ENCODE measurements at places on chromosomes 13 and 19.

- peaks cover 9% of the 10 kb centered on the region for H3K27me3 ChIP-seq
- H3K4me1 ChIP-seq = no peaks in the 10 kb centered on the region
- H3K4me3 ChIP-seq = no peak overlapping the region
- no peak overlapping the region for H3K27ac ChIP-seq
These were observed 229.4 kb downstream of the ITGBL1 start for GRCh38 chr13:101681834-101682233.

DNA sequence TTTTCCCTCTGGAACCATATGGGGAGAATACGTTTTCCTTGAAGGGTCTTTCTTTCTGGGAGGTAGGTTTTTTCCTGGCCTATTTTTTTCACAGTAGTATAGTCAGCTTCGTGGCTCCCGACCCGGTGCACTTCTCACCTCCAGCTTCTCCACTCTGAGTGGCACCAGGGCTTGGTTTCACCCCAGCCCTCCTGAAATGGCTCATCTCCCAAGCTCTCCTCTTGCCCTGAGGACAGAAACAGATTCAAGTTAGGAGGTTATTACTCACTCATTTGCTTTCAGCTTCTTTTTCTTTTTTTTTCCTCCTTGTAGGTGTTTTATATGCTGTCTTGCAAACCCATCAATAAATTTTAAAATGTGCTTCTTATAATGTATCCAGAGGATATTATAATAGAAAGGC is 199.3 kb downstream of the RFC3 start:
- H3K27me3 ChIP-seq = peaks cover 10% of the 10 kb centered on the region
- no peak overlapping the region for H3K4me3 ChIP-seq
- no peaks in the 10 kb centered on the region for H3K4me1 ChIP-seq
- no peak overlapping the region for H3K27ac ChIP-seq

GRCh38 chr13:59259165-59260000 is 904.3 kb downstream of the DIAPH3 start:
- no peak overlapping the region for H3K4me3 ChIP-seq
- no peaks in the 10 kb centered on the region for H3K4me1 ChIP-seq
- DNase-seq = no peak
- H3K27ac ChIP-seq = no peak overlapping the region
- no peaks in the 10 kb centered on the region for H3K27me3 ChIP-seq
- no peaks in the 10 kb centered on the region for H3K36me3 ChIP-seq

DNA sequence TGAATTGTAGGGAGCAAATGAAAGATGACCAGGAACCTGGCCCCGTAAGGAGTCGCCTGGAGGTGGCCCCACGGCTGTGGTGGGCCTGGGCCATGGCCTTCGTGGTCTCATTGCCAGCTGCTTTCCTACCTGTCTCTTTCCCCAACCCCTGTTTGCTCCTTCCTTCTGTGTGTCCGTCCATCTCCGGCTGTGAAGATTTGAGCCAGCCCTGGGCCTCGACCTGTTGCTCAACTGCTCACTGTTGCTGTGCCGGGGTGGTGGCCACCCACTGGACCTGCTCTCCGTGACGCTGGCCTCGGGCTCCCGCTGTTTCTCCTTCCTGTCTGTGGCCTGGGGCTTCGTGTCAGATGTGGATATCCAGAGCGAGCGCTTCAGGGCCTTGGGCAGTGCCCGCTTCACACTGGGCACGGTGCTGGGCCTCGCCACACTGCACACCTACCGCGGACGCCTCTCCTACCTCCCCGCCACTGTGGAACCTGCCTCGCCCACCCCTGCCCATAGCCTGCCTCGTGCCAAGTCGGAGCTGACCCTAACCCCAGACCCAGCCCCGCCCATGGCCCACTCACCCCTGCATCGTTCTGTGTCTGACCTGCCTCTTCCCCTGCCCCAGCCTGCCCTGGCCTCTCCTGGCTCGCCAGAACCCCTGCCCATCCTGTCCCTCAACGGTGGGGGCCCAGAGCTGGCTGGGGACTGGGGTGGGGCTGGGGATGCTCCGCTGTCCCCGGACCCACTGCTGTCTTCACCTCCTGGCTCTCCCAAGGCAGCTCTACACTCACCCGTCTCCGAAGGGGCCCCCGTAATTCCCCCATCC is 8.5 kb downstream of the DBP start:
- peaks cover 7% of the 10 kb centered on the region for H3K36me3 ChIP-seq
- no peak overlapping the region for H3K4me3 ChIP-seq
- no peak overlapping the region for H3K27ac ChIP-seq
- DNase-seq = no peak
- no peaks in the 10 kb centered on the region for H3K27me3 ChIP-seq
- H3K4me1 ChIP-seq = peaks cover 40% of the 10 kb centered on the region

DNA sequence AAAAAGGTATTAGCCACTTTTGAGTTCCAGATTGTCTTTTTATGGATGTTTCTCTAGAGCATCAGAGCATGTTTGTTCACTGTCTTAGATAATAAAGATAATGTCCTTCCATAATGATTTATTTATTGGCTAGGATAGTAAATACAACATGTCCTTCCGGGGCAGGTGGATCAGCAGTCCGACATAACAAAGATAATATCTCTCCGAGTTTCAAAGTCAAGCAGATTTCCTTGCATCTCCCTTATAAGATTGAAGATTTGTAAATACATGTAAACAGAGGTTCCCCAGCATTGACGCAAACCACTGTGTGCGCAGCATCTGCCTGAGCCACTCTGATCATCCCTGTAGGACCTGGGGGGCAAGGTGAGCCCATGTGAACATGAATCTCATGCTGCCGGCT is 8.8 kb upstream of the KLK15 start:
- H3K36me3 ChIP-seq = no peaks in the 10 kb centered on the region
- peaks cover 27% of the 10 kb centered on the region for H3K27me3 ChIP-seq
- no peak for DNase-seq
- peaks cover 2% of the 10 kb centered on the region for H3K4me1 ChIP-seq
- H3K4me3 ChIP-seq = no peak overlapping the region

GRCh38 chr13:99955747-99956472 is 15.7 kb downstream of the ZIC5 start:
- peaks cover 13% of the 10 kb centered on the region for H3K4me1 ChIP-seq
- H3K27me3 ChIP-seq = peaks cover 91% of the 10 kb centered on the region
- H3K27ac ChIP-seq = no peak overlapping the region
- peaks cover 2% of the 10 kb centered on the region for H3K36me3 ChIP-seq
- H3K4me3 ChIP-seq = no peak overlapping the region

GRCh38 chr13:46345398-46345797 is 41.7 kb downstream of the RUBCNL start:
- peaks cover 14% of the 10 kb centered on the region for H3K4me1 ChIP-seq
- no peak for DNase-seq
- H3K27ac ChIP-seq = no peak overlapping the region
- H3K4me3 ChIP-seq = no peak overlapping the region
- peaks cover 1% of the 10 kb centered on the region for H3K36me3 ChIP-seq

DNA sequence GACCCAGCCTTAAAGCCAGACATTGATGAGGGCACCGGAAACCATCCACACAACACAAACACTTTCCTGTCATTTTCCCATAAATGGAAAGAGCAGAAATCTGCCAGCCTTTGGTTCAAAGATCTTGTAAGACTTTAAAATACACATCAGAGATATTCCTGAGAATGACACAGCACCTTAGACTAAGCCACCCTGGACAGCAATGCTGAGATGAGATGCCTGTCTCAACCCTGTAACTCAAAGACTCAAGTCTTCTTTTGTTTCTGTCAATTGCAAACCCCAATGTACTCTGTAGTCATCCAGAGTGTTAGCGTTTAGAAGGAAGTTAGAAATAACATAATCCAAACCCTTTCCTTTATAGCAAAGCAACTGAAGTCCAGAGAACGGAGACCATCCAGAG is 119.2 kb downstream of the CCNA1 start:
- no peak for DNase-seq
- H3K27ac ChIP-seq = no peak overlapping the region
- no peaks in the 10 kb centered on the region for H3K36me3 ChIP-seq
- no peak overlapping the region for H3K4me3 ChIP-seq
- no peaks in the 10 kb centered on the region for H3K27me3 ChIP-seq

DNA sequence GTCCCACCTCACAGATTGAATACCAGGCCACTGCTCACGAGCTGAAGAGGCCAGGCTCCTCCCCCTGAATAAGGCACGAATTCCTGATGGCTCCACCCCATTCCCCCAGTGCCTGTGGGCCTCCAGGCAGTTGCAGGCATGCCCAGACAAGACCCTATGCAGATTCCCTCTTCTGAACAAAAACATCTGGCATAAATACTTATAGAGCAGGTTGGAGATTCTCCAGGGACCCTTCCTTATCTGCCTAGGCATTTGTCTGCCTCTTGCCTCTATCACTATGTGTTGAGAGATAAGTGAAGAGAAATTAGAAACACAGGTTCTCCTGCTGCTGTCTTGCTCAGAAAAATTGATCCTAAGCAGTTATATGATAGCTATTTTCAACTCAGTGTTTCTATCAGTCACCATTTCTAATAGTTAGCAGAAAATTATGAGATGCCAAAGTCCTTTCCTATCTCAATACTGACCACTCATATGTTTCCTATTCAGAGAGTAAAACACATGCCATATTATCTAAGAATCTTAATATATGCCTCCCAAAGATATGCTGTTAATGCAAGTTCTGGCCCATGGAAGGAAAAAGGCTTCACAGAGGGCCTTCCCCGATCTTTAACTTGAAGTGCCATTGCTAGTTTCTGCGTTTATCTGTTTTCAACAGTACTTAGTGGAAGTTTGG is 364.0 kb downstream of the KCTD12 start:
- H3K4me3 ChIP-seq = no peak overlapping the region
- no peaks in the 10 kb centered on the region for H3K4me1 ChIP-seq
- H3K27me3 ChIP-seq = peaks cover 3% of the 10 kb centered on the region
- H3K27ac ChIP-seq = no peak overlapping the region

DNA sequence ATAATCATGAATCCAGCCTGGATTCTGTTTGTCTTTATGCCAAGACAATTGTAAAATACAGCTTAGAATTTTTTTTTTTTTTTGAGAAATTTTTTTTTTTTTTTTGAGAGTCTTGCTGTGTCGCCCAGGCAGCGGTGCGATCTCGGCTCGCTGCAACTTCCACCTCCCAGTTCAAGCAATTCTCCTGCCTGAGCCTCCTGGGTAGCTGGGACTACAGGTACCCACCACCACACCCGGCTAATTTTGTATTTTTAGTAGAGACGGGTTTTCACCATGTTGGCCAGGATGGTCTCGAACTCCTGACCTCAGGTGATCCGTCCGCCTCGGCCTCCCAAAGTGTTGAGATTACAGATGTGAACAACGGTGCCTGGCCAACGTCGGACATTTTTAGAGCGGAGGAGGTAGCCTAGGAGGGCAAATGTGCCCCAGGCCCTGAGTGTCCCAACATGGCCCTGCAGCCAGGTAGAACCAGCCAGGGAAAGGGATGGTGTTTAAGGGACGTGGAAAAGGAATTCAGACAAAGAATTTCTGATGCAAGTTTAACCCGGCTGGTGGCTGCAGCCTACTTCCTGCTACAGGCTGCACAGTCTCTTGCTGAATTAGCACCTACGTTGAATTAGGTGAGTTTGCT is 89.8 kb downstream of the GNG7 start:
- H3K27me3 ChIP-seq = peaks cover 24% of the 10 kb centered on the region
- DNase-seq = no peak
- no peak overlapping the region for H3K4me3 ChIP-seq
- H3K4me1 ChIP-seq = peaks cover 50% of the 10 kb centered on the region

- no peak overlapping the region for H3K27ac ChIP-seq
- H3K4me1 ChIP-seq = no peaks in the 10 kb centered on the region
- H3K36me3 ChIP-seq = no peaks in the 10 kb centered on the region
- DNase-seq = no peak
- no peak overlapping the region for H3K4me3 ChIP-seq
These were observed 23.2 kb downstream of the CATSPERD start for GRCh38 chr19:5743630-5744029.

GRCh38 chr13:107743983-107744382 is 471.4 kb downstream of the LIG4 start:
- H3K4me3 ChIP-seq = no peak overlapping the region
- DNase-seq = no peak
- no peaks in the 10 kb centered on the region for H3K4me1 ChIP-seq
- no peaks in the 10 kb centered on the region for H3K36me3 ChIP-seq

DNA sequence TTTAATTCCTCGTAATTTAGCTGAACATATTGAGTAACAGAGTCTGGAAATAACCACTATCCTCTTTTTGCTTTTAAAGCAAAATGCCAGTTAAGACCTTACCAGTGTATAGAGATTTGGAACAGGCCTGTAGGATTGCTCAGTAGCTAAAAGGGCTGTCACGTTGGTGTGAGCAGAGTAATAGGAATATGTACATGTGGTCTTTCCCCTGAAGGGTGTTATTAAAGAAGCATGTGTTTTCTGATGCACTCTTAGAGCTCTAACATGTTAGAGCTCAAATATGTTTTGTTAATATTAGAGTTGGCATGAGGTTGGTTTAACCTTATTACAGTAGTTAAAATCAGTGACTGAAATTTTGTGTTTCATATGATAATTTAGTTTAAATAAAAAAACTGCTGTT is 172.9 kb downstream of the PDS5B start:
- peaks cover 57% of the 10 kb centered on the region for H3K36me3 ChIP-seq
- no peaks in the 10 kb centered on the region for H3K4me1 ChIP-seq
- no peaks in the 10 kb centered on the region for H3K27me3 ChIP-seq
- DNase-seq = no peak
- H3K4me3 ChIP-seq = no peak overlapping the region
- no peak overlapping the region for H3K27ac ChIP-seq

- H3K4me3 ChIP-seq = no peak overlapping the region
- H3K27me3 ChIP-seq = no peaks in the 10 kb centered on the region
These were observed 59.5 kb downstream of the PCCA start for GRCh38 chr13:100148422-100148821.

DNA sequence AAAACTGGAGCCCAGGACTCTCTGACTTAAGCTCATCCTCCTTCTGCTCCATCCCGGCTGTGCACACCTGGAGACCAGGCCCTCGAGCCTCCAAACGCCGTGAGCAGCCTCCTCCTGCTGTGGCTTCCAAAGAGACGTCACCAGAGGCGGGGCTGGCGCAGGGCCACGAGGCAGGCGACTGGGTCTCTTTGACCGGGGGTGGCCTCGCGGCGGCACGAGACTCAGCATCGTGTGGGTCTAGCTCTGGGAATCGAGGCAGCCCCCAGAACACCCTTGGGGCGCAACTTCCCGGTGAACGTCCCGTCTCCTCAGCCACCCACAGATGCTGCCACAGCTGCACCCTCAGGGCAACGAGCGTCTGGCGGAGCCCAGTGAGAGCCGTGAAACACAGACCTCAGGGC is 22.8 kb downstream of the RASA3 start:
- H3K27ac ChIP-seq = peak overlapping the region; percentile 96
- peak overlapping the region; percentile 28 for H3K4me3 ChIP-seq
- H3K4me1 ChIP-seq = peaks cover 50% of the 10 kb centered on the region
- no peaks in the 10 kb centered on the region for H3K27me3 ChIP-seq
- DNase-seq = no peak

- DNase-seq = no peak
- no peaks in the 10 kb centered on the region for H3K27me3 ChIP-seq
- H3K36me3 ChIP-seq = peaks cover 50% of the 10 kb centered on the region
These were observed 851 bp downstream of the ZNF320 start for GRCh38 chr19:52896431-52897137.

DNA sequence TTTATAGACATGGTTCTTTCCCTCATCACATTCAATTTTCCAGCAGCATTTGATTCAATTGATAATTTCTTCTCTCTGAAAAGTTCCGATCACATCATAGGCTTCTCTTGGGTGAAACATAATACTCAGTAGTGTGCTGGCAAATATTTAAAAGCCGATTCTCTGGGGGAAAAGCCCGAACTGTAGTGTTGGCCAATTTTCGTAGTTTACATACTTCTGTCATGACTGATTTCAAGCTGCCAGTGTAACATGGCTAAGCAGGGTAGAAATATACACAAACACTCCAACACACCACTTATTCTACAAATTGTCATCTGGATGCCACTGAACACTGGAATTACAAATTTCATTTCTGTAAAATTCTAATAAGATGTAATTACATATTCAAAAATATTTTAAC is 56.1 kb upstream of the FREM2 start:
- no peaks in the 10 kb centered on the region for H3K4me1 ChIP-seq
- H3K4me3 ChIP-seq = no peak overlapping the region
- DNase-seq = no peak
- no peak overlapping the region for H3K27ac ChIP-seq
- no peaks in the 10 kb centered on the region for H3K36me3 ChIP-seq
- no peaks in the 10 kb centered on the region for H3K27me3 ChIP-seq

Data from activated CD8-positive, alpha-beta memory T cell treated with anti-CD3 and anti-CD28 coated beads, Interleukin-2, amount 10 ng/mL, durations not matched to agents 7 days and 5 days (primary cell).